ENCODE measurements at places on chromosomes 1 and 21.

- DNase-seq, result no peak
These were observed 6.3 kb downstream of the PRCC start for GRCh38 chr1:156773607-156774006.

GRCh38 chr1:219066631-219067349, 106.9 kb upstream of the LYPLAL1 start:
- no peak for DNase-seq

DNA sequence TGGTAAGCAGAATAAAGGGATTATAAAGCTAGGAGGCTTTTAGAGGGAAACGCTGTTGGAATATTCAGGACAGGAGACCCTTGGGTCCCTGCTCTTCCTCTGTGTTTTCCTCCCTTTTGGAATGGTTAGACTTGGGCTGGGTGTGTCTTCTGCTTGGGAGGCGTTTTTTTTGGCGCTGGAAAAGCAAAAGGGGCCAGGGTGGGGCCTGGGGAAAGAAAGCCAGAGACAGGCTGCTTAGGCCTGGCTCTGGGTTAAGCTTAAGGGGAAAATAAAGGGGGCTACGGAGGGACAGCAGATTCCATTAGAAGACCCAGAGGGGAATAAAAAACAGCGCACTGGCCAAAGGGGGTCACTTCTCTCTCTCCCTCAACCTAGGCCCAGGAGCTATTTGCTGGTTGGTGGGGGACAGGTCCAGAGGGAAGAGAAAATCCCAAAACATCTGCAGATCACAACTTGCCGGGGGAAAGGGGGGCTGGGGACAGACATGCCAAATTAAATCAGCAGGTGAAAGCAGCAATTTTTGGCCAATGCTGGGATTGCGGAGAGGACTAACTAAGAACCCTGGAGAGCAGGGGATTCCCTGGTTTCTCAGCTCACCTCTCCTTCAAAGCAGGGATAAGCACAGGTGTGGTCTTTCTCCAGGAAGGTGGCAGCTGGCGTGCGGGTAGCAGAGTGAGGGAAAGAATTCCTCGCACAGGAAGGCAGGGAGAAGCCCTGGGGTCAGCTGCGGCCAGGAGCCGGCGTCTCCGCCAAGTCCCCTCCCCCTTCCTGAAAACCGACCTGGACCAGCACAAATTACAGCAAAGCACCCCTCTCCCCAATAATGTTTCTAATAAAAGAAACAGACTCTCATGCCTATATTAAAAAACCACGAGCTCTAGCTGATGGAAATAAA, 82.2 kb upstream of the AK4 start:
- DNase-seq, result no peak

GRCh38 chr21:25837533-25838265, 102.9 kb downstream of the GABPA start:
- no peak for DNase-seq

GRCh38 chr21:45799765-45800338, 156.3 kb downstream of the PCBP3 start:
- no peak for DNase-seq

- no peak for DNase-seq
These were observed 63.1 kb upstream of the SLC2A1 start for GRCh38 chr1:43021547-43022474.

DNA sequence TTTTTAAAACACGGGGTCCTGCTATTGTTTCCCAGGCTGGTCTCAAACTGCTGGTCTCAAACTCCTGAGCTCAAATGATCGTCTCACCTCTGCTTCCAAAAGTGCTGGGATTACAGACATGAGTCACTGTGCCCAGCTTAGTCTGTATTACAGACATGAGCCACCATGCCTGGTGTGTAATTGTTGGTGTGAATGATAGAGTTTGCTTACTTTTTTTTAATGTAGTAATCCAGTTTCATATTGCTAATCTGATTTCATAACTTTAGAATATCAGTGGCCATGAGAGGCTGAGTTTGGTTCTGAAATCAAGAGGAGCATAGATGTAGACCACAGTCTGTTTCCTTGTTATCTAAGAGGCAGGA, 3.4 kb downstream of the EPB41 start:
- no peak for DNase-seq

GRCh38 chr1:208134491-208134890, 109.7 kb downstream of the PLXNA2 start:
- DNase-seq, result no peak

DNA sequence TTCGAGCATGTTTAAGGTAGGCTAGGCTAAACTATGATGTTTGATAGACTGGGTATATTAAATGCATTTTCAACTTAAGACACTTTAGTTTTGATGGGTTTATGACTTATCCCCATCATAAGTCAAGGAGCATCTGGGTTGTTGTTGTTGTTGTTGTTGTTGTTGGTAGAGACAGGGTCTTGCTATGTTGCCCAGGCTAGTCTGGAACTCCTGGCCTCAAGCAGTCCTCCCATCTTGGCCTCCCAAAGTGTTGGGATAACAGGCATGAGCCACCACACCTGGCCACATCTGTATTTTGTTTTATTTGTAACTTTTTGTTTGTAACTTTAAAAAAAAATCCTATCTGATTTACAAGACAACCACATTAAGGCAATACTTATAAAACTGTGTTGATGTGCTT, 17.5 kb downstream of the DBT start:
- no peak for DNase-seq

GRCh38 chr1:15155888-15156741, 2.6 kb downstream of the TMEM51 start:
- DNase-seq, result no peak

DNA sequence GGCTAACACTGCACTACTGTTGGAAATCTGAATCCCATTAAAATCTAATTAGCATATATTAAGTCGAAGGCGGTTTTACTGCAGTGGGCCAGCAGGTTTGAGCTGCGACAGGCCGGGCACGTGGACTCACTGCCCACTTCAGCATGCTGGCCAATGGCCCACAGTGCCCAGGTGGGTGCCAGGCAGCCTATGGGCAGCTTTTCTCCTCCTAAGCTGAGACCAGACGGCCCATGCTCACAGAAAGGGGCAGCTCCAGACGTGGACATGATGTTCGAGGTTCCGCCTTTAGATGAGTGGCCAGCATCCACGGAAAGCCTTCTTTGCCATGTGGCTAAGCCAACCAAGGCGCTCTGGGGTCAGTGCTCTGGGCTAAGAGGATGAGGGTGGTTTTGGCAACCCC, 89.8 kb upstream of the KLHDC7A start:
- DNase-seq, result no peak

- DNase-seq, result no peak
These were observed 15.1 kb upstream of the PCP4 start for GRCh38 chr21:39852021-39852721.

- DNase-seq, result no peak
These were observed 23.9 kb downstream of the PIK3CD start for GRCh38 chr1:9675393-9675792.

- DNase-seq, result no peak
These were observed 4.5 kb downstream of the DHCR24 start for GRCh38 chr1:54882519-54882918.

GRCh38 chr1:107480548-107481415, 339.9 kb downstream of the NTNG1 start:
- no peak for DNase-seq

DNA sequence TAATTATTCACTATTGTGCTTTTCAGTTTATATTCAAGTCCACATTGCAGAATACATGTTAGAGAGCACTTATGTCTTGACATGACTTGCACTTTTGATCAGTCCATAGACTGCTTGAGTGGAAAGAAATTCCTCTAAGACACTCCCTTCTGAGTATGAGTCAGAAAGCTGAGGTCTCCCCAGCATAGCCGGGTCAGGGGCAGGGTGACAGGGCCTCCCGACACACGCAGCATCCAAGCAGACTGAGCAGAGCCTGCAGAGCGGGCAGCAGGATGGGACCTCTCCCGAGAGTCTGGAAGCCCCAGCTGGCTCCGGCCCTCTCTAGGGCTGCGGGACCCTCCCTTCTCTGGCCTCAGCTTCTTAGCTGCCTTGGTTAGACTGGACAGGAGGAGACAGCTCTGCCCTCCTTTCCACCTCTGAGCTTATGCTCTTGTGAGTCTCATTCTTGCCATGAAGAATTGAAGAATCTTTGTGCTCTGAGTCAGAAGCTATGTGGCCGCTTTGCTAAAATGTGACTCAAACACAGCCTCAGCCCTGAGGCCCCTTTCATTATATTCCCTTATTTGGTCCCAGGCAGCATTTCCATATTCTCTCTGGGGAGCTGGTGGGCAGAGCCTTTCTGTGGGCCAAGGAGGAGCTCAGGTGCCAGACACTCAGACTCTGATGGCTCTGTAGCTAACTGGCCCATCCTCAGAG, 11.2 kb upstream of the CAPN2 start:
- no peak for DNase-seq

GRCh38 chr1:214464445-214465287, 86.7 kb downstream of the PTPN14 start:
- DNase-seq, result no peak

DNA sequence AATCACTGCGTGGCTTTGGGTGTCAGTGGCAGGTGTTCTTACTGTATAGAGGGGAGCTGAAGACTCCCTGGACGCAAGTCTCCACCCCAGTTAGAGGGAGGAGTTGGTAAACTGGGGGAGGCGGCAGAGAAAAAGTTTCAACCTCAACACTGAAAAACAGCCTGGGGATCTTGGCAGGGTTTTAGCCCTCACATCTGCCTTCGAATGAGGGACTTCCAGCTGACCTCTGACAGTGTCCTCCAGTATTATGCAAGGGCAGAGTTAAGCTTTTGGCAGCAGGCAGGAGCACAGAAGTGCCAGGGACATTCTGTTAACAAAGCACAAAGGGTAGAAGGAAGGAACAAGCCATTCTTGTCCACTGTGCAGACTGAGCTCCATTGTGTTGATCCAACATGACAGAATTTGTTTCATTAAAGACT, 41.2 kb upstream of the RAB4A start:
- DNase-seq, result no peak

Measured in stimulated activated CD4-positive, alpha-beta T cell treated with anti-CD3 and anti-CD28 coated beads, Interleukin-12 subunit alpha, Interleukin-12 subunit beta, amount 100 ng/mL, for 4 hours (primary cell).